ENCODE measurements at places on chromosomes 4 and X.

DNA sequence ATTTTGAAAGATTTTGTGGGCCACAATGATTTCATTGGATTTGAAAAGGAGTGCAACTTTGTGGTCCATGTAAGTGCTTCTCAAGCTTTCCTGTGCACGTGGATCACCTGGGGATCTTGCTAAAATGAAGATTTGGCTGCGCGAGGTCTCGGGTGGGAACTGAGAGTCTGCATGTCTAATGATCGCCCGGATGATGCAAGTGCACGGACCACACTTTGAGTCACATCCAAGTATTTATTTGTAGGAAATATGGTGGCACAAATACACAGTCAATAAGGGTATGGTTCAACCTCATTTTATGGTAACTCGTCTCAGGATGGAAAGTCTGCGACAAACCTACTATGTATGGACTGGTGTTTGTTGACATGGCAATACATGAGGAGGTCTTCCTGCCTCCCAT is 899 bp downstream of the BMX start:
- no peaks in the 10 kb centered on the region for H3K27me3 ChIP-seq
- no peaks in the 10 kb centered on the region for H3K4me1 ChIP-seq
- H3K36me3 ChIP-seq: no peaks in the 10 kb centered on the region
- no peak for DNase-seq

GRCh38 chr4:1116838-1117237 is 3.5 kb upstream of the RNF212 start:
- H3K36me3 ChIP-seq: no peaks in the 10 kb centered on the region
- no peak overlapping the region for H3K4me3 ChIP-seq
- no peak for DNase-seq
- H3K4me1 ChIP-seq: peaks cover 6% of the 10 kb centered on the region

DNA sequence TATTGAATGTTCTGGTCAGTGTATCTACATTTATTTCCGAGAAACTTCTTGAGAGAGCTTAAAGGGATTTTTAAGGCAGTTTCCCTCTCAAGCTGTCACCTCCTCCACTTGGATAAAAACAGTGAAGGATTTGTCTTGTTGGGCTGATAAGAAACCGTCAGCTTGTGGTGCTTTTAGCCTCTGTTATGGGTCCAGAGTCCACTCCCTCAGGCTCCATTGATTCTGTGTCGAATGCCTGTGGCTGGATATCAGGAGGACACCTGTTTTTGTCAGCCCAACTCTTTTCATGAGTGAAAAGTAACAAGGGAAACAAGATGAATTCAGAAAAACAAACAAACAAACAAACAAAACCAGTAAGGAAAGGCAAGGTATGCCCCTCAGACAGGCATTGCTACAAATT is 12.4 kb downstream of the CLCN4 start:
- H3K27me3 ChIP-seq: no peaks in the 10 kb centered on the region
- H3K36me3 ChIP-seq: no peaks in the 10 kb centered on the region
- no peak overlapping the region for H3K27ac ChIP-seq
- no peak for DNase-seq
- H3K4me3 ChIP-seq: no peak overlapping the region

GRCh38 chr4:115356176-115356575 is 242.8 kb upstream of the NDST4 start:
- no peak overlapping the region for H3K4me3 ChIP-seq
- no peaks in the 10 kb centered on the region for H3K36me3 ChIP-seq
- no peak for DNase-seq
- no peak overlapping the region for H3K27ac ChIP-seq
- H3K27me3 ChIP-seq: no peaks in the 10 kb centered on the region

GRCh38 chrX:3669841-3670475 is 43.5 kb downstream of the PRKX start:
- DNase-seq: no peak
- H3K4me1 ChIP-seq: no peaks in the 10 kb centered on the region
- no peak overlapping the region for H3K27ac ChIP-seq
- no peak overlapping the region for H3K4me3 ChIP-seq

DNA sequence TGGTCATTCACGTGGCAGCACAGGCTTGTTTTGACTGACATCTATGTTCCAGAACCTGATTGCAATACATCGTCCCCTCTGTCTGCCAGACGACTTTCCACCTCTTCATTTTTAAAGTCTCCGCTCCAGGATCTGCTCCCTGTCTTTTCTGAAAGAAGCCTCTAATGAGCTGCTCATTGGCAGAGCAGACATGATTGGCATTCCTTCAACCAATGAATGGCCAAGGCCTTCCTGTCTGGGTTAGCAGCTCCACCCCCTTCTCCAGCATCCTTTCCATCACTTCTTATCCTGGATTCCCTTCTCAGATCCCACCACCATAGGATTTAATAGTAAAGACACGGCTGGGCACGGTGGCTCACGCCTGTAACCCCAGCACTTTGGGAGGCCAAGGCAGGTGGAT is 202.7 kb upstream of the KLF3 start:
- H3K36me3 ChIP-seq: no peaks in the 10 kb centered on the region
- no peak overlapping the region for H3K27ac ChIP-seq
- no peak for DNase-seq

DNA sequence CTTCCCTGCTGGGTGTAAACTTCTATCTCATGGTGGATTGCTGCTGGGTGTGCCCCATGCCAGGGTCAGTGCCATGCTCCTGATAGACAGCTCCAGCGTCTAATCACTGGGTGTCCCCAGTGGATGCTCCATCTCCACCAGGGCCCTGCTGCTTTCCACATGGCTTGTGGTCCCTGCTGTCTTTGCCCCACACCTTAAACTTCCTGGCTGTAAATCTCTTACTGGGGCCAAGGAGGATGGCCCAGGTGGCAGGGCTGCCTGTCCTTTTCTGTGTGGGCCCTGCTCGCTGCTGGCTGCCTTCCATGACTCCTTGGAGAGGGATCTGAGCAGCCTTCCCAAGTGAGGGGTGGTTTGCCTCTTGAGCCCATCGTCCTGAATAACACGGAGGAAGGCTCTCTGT is 51.8 kb downstream of the RGS12 start:
- H3K4me3 ChIP-seq: no peak overlapping the region
- no peak overlapping the region for H3K27ac ChIP-seq
- peaks cover 6% of the 10 kb centered on the region for H3K4me1 ChIP-seq
- no peaks in the 10 kb centered on the region for H3K27me3 ChIP-seq
- no peak for DNase-seq

DNA sequence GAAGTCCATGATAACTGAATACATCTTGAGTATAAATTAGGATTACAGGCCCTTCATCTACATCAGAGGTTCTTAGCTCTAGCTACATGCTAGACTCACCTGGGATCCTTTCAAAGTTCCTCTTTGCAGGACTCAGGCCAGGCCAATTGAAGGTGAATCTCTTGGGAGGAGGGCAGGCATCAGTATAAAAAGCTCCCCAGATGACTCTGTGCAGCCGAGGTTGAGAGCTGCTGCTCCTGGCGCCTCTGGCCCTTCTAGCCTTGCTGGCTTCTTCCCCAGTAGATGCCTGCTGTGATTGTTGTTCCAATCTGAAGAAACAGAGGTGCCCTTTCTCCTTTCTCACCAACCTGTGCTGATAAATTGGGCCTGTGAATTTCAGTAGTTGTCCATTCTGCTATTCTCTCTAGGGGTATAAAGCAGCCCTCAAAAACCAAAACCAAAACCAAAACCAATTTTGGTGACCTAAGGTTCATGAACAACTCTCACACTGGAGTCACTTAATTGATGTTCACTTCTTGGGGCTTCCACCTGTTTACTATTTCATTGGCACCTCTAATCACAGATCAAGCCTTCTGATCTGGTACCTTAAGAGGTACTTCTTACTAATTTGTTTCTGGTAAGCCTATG is 78.7 kb downstream of the SUPT20HL2 start:
- H3K36me3 ChIP-seq: no peaks in the 10 kb centered on the region
- H3K27ac ChIP-seq: no peak overlapping the region
- H3K27me3 ChIP-seq: no peaks in the 10 kb centered on the region
- H3K4me3 ChIP-seq: no peak overlapping the region
- DNase-seq: no peak

GRCh38 chr4:118173126-118173525 is 138.8 kb downstream of the NDST3 start:
- no peak for DNase-seq
- no peaks in the 10 kb centered on the region for H3K27me3 ChIP-seq
- no peak overlapping the region for H3K27ac ChIP-seq
- H3K36me3 ChIP-seq: no peaks in the 10 kb centered on the region
- H3K4me3 ChIP-seq: no peak overlapping the region
- no peaks in the 10 kb centered on the region for H3K4me1 ChIP-seq

- no peak overlapping the region for H3K4me3 ChIP-seq
- no peaks in the 10 kb centered on the region for H3K36me3 ChIP-seq
- H3K4me1 ChIP-seq: no peaks in the 10 kb centered on the region
- H3K27me3 ChIP-seq: no peaks in the 10 kb centered on the region
- DNase-seq: no peak
These were observed 270.1 kb downstream of the TMA16 start for GRCh38 chr4:163764569-163764968.

DNA sequence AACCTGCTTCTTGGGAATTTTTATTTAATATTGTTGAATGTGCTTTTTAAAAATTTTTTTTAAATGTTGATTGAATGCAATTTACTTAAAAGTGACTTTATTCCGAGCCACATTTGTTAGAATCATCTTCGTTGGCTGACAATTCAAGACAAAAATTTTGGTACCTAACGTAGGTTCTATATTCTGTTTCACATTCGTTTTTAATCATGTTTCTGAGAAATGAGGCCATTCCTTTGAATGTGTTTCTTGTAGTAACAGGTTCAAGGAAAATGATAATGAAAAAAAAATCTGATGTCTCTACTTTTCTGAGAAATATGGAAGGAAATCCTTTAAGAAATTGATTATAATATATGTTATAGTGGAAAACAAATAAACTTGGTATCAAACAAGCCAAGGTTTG is 92.3 kb upstream of the DCLK2 start:
- DNase-seq: no peak
- H3K4me3 ChIP-seq: no peak overlapping the region
- H3K36me3 ChIP-seq: no peaks in the 10 kb centered on the region
- H3K27me3 ChIP-seq: no peaks in the 10 kb centered on the region

DNA sequence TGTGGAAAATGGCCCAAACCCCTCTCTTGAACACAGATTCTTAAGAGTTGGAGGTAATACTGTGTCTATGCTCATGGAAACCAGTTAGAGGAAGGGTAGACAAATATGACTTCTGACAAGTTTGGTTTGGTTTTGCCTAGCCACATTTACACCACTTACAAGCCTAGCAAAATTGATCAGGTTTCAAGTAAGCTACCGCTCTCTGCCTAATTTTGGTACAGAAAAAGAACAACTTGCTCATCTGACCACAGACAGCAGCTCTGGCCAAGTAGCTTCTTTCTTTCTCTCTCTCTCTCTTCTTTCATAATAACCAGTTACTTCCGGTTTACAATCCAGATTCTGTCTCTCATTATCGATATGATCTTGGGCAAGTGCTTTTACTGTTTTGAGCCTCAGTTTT is 260.0 kb downstream of the GLUD2 start:
- H3K27me3 ChIP-seq: no peaks in the 10 kb centered on the region
- H3K36me3 ChIP-seq: no peaks in the 10 kb centered on the region
- no peak for DNase-seq
- no peak overlapping the region for H3K27ac ChIP-seq
- no peak overlapping the region for H3K4me3 ChIP-seq
- H3K4me1 ChIP-seq: no peaks in the 10 kb centered on the region

DNA sequence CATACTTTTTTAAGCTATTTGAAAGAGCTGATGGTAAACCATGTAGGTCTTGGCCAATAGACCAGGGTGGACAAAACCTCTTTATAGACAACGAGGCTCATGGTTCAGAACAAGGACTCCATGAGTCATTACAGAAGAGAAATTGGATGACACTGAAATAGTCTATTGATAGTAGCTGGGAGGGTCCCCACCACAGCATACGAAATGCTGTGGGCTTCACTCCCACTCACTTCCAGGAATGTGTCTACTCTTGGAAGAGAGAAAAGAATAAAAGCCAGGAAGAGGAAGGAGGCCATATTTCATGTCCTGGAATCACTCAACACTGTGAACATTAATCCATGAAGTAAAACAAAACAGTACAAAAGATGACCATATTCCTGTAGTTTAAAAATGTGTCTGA is 82.3 kb upstream of the MXRA5 start:
- H3K4me3 ChIP-seq: no peak overlapping the region
- H3K36me3 ChIP-seq: no peaks in the 10 kb centered on the region
- H3K4me1 ChIP-seq: no peaks in the 10 kb centered on the region
- DNase-seq: no peak
- no peak overlapping the region for H3K27ac ChIP-seq

DNA sequence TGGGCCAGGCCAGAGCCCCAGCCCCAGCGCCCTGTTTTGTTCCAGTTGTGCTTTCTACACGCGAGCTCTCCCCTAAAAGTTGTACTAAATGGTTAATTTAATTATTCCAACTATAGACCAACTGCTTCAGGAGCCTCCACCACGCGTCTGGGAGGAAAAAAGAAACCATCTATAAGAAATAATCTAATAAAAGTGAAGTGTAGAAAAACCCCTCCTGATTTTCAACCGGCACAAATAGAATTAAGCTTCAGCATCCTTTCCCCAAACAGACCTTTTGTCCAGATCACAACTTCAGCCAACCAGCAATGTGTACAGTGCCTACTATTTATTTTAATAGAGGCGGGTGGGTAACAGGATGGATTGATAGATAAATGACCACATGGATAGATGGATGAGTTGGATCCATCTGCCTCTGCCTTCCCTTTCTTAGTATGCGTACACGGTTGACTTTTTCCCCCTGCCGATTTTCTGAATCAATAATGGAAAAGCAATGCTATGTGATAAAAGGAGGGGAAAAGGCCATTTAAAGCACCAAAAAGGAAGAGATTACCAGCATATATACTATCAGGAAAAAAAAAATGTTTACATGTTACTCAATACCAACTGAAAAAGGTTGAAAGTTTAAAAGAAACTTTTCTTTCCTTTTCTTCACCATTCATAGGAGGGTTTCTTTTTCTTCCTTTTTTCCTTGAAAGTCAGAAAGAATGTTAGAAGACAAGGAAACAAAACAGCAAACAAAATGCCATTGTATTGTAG is 3.7 kb upstream of the PHOX2B start:
- H3K27ac ChIP-seq: no peak overlapping the region
- peaks cover 25% of the 10 kb centered on the region for H3K27me3 ChIP-seq
- H3K36me3 ChIP-seq: no peaks in the 10 kb centered on the region
- H3K4me3 ChIP-seq: no peak overlapping the region
- DNase-seq: no peak
- no peaks in the 10 kb centered on the region for H3K4me1 ChIP-seq

- H3K27me3 ChIP-seq: no peaks in the 10 kb centered on the region
- H3K4me1 ChIP-seq: peaks cover 64% of the 10 kb centered on the region
- no peaks in the 10 kb centered on the region for H3K36me3 ChIP-seq
- DNase-seq: peak; percentile 93
- peak overlapping the region; percentile 72 for H3K27ac ChIP-seq
These were observed 12.1 kb downstream of the HTRA3 start for GRCh38 chr4:8281519-8282133.

All from sigmoid colon (tissue), 7 donors.